ENCODE measurements at places on chromosomes 13 and 19. TPM values are rescaled to one million over a fixed set of nuclear protein-coding genes. Genes with fewer than 3 reads are reported as not detected.

DNA sequence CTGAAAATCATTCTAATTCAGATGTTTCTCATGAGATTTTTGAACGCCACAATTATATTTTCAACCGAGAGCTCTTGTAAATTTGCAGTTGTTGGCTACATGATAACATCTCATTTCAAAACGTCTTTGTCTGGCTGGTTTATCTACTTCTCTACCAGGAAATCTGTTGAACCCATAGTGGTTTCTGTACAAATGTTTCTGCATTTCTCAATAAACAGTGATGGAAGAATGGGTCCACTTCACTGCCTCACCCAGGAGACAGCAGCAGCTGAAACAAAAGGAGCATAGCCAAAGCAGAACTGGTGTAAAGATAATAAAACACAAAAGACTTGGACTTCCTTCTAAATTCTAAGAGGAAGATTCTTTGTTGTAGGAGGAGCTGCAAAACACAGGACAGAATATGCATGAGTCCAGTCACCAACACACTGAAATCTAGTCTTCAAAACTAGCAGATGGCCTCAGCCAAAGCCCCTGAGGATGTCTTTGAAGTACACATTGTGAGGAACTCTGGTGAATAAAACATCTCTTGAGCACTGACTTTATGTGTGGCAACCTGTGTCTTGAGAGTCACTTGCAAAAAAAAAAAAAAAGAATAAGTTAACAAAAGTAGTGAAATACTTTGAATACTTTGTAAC, 68.6 kb upstream of the FGF14 start:
- no peak for DNase-seq

DNA sequence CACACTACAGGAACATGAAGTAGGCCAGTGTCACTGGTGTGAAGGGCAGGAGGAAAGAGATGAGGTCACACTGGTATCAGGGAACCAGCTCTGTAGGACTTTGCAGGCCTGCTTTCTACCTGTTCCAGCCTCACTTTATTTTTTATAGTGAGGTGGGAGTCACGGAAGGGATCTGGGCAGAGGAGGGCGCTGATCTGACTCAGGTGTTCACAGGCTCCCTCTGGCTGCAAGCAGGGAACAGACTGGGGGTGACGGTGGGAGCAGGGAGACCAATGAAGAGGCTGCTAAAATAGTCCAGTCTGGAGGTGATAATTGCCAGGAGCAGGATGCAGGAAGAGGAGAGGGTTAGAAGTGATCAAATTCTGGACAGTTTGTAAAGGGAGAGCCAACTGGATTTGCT, 2.8 kb downstream of the THAP8 start:
- no peak for DNase-seq

DNA sequence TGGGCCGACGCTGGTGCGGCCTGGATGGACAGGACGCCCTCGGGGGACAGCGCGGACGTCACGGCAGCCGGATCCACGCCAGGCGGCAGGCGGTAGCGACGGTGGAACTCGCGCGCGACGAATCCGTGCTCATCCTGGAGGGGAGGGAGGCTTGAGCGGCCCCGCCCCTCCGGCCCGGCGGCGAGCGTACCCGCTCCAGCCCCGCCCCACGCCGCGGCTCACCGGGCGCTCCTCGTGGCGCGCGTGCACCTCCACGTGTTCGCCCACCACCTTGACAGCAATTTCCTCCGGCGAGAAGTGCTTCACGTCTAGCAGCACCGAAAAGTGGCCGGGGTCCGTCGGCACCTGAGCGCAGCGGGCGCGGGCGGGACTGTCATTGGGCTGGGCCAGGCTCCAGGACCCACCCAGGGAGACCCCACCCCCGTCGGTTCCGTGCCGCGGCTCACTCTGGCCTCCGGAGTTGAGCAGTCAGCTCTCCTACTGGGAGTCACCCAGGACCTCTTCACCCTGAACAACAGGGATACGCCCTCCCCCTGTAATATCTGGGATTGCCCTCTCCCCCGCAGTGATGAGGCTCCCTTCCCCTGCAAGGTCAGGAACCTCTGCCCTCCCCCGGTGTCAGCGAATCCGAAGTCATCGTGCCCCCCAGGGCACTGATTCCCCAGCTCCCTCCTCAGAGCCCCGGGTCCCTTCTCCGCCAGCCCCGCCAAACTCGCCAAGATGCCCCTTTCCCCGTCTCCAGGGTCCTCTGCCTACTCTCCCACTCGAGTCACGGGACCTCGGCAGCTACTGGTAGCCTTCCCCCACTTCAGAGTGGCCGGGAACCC, 1.1 kb downstream of the HSPB6 start:
- DNase-seq = no peak

- DNase-seq = no peak
These were observed 8.3 kb upstream of the TLE6 start for GRCh38 chr19:2969104-2969504.

DNA sequence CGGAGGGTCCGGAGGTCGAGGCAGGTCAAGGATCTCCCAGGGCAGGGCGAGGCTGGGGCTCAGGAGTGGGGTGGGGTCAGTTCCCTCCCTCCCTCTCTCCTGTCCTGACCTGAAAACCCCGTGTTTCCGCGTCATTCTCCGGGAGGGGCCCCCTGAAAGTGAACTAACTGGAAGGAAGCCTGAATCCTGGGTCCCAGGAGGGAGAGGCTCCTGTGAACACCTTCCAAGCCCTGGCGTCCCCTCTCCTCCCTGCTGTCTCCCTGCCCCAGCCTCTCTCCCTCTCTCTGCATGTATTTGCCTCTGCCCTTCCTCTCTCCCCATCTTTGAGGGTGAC, 741 bp upstream of the CADM4 start:
- no peak for DNase-seq

- DNase-seq = no peak
These were observed 12.8 kb downstream of the LILRA1 start for GRCh38 chr19:54606230-54606629.

GRCh38 chr19:54473071-54473891, at the start of gene CDC42EP5:
Gene CDC42EP5, minus strand, starts transcription at chr19:54473296. Its CDS starts 7,749 bp downstream, at chr19:54465547.
- DNase-seq = no peak

- DNase-seq = no peak
These were observed 45.4 kb downstream of the ARHGEF18 start for GRCh38 chr19:7393939-7394730.

GRCh38 chr19:13764821-13765394, 586 bp downstream of the MRI1 start:
- DNase-seq = no peak

GRCh38 chr13:43528992-43529391, 257.8 kb downstream of the ENOX1 start:
- DNase-seq = no peak

DNA sequence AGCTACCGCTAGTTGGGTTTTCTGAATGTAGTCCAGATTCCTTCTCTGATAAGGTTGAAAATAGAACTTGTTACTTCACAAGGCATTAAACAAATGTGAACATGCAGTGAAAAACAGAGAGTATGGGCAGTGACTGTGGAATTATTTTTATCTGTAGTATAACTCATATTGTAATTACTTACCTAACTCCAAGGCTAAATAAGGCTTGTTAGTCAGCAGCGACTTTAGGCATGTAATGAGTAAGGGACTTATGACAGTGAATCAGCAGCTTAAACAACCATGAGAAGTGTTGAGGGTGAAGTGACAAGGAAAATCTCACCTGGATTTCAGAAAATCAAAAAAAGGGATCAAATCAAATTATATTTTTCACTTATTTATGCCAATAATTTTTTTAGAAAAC, 1719.5 kb upstream of the MIR17HG start:
- peak; percentile 89 for DNase-seq

DNA sequence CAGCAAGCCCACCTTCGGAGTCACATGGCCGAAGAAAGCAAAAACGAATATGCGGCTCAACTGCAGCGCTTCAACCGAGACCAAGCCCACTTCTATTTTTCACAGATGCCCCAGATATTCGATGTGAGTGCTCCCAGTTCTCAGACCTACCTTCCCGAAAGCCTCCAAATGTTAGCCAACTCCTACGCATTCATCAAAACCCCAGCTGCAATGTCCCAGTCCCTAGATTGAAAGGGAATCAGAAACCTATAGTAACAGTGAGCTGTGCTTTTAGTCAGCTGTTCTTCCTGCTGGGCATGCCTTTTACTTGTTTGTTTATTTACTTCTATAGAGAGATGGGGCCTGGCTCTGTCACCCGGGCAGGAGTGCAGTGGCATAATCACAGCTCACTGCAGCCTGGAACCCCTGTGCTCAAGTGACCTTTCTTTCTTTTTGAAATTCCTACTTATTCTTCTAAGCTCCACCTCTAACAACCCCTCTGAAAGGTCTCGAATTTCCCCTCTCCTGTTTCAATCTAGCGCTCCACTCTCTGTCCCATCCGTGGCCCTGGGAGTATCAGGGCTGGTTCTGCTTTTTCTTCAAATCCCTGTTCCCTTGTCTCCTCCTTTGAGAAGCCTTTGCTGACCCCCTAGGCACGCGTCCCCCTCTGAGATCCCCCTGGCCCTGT, 4.4 kb downstream of the TRIP10 start:
- no peak for DNase-seq

DNA sequence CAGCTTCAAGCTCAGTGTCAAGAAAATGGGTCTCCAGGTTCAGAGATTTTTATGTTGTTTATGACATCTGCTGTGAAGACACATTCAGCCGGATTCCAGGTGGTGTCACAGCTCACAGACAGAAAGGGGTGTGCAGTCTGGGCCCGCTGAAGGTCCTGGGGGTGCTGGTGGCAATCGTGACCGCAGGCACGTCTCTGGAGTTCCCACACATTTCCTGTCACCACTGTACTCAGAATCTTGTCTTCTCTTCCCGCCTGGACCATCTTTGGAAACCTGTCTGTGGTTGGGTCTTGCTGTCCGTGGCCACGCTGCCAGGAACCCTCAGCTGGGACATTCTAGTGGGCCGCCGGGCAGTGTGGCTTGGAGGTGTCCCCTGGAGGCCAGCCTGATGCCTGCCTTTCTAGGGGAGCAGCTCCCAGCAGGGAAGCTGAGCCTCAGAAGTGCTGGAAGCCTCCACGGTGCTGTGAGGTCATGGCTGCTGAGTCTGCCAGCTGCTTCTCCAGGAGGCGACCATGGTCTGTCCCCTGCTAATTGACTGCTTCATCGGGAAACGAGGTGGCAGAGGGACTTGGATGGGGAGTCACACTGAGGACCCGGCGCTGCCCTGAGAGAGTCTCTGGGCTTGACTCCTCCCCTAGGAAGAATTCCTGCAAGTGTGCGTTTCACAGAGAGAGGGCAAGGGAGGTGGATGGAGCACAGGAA, 3.7 kb downstream of the TEX29 start:
- no peak for DNase-seq

DNA sequence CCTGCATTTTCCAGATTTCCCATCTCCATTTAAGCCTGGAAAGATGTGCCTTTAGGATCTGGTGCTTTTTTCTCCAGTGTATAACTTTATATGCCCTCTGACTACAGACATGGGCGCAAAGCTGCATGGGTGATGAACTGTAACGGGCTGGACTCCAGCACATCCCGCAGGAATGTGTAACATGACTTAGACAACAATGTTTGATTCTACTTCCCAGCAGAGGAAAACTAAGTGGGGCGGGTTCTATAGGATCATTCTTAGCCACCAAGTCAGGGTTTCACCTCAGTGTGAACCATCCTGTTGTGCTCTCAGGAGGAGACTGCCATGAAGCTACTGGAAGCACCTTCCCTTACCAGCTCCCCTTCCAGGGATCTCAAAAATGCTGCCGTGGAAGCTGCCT, 93.2 kb upstream of the SERP2 start:
- DNase-seq = peak; percentile 89

GRCh38 chr19:15374796-15375440, 4.7 kb downstream of the AKAP8 start:
- DNase-seq = peak; percentile 82

GRCh38 chr13:97212004-97212403, 10.1 kb upstream of the MBNL2 start:
- no peak for DNase-seq

- DNase-seq = peak; percentile 23
These were observed 197.8 kb downstream of the NALCN start for GRCh38 chr13:101218484-101218883.

GRCh38 chr19:15442142-15442920, 7.4 kb downstream of the WIZ start:
- no peak for DNase-seq

- DNase-seq = no peak
These were observed 423.3 kb downstream of the EFNB2 start for GRCh38 chr13:106112191-106112590.

Gene SULT2B1
- not detected for total RNA-seq

Gene SIGLEC11
- total RNA-seq = not detected

Gene SSC5D
- total RNA-seq = 69.4 TPM

Gene LILRA1
- not detected for total RNA-seq

Gene KLK15
- not detected for total RNA-seq

Gene PNMA8B
- total RNA-seq = 0.85 TPM

Gene TEKTIP1
- total RNA-seq = not detected

Gene SEMA6B
- total RNA-seq = 0.89 TPM

Gene GFY
- not detected for total RNA-seq

Gene ETV2
- not detected for total RNA-seq

Gene HSD17B14
- 1.7 TPM for total RNA-seq

Gene ECSIT
- 18.4 TPM for total RNA-seq

Measured in renal cortical epithelial cell (primary cell).